ENCODE measurements at places on chromosomes 3 and 15.

DNA sequence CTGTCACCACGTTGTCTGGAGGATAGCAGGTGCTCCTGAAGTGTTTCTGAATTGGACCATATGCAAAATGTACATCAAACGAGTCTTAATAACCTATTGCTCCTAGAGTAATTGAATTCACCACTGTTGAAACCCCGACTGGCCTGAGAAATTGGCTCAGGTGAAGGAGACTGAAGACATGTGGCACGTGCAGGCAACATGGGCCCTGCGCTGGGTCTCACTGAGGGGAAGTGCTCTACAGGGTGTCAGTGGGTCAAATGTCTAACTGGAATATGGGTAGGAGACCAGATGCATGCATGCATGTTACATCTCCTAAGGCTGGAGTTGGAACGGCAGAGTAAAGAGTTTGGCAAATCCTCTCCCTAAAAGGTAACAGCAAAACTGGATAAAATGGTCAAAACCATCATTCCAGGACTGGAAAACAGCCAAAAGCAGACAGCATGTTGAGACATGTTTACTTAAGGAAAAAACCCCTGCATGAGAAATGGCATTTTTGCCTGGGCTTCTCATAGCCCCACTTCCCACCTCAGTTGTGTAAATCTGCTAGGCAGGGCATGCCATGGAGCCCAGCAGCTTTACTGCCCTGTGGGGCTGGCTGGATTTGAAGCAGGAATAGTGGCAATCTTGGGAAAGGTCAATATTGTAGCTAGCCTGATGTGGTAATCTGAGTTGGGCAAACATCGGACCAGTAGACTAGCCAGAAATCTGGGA lies 131.3 kb downstream of the TJP1 start:
- no peak for DNase-seq

DNA sequence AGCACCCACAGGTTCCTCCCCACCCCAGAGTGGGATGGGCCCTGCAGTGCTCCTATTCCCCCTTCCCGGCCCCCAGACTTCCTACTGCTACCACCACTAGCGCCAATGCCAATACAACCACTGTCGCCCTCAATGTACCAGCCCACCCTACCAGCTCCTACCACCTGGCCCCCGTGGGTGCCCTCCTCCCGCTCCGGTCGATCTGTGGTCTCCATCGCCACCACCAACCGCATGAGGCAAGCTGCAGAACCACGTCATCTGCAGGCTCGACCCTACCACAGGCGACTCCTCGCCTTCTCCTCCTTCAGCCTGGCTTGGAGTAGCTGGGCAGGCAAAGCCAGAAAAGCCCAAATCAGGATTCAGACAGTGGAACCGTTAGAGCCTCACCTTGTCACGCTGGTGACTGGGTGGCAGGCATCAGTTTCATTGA lies 179.3 kb downstream of the POTEB3 start:
- no peak for DNase-seq

GRCh38 chr3:197975311-197975710 lies 15.3 kb downstream of the LMLN start:
- DNase-seq = no peak

GRCh38 chr15:28957606-28958498 lies 72.1 kb downstream of the APBA2 start:
- DNase-seq = no peak

DNA sequence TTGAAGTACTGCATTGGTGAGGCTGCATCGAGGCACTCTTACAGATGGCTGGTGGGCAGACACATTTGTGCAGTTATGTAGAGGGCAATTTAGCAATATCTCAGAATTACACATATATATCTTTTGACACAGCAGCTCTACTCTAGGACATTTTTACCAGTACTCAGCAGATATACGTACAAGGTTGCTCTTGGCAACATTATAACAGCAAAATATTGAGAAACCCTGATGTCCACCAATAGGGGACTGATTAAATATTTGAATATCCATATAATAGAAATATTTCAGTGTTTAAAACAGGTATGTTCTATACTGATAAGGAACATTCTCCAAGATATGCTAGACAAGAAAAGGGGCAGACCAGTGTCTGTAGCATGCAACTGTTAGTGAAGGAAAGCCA lies 7.9 kb upstream of the FBXO22 start:
- DNase-seq = no peak

GRCh38 chr3:37097776-37098175 lies 76.6 kb downstream of the LRRFIP2 start:
- no peak for DNase-seq

DNA sequence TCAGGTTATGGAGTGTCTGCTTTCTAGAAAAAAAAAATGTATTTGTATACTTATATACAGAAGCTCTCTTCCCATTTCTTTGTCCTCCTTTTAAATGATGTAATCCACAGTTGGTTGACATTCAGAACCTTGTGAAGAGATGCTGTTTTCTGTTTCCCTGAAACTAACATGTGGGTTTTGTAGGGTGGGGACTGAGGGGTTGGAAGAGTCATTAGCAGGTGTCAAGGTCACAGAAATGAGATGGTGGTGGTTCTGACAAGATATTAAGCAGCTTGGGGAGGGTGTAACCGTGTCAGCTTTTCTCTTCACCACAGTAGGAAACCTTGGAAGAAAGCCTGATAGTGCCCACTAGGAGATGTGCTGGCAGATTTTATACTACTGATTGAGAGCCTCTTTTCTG lies 2.4 kb downstream of the RASA2 start:
- no peak for DNase-seq

- DNase-seq = no peak
Observed at GRCh38 chr15:68524753-68525584, 53.8 kb upstream of the CORO2B start.

DNA sequence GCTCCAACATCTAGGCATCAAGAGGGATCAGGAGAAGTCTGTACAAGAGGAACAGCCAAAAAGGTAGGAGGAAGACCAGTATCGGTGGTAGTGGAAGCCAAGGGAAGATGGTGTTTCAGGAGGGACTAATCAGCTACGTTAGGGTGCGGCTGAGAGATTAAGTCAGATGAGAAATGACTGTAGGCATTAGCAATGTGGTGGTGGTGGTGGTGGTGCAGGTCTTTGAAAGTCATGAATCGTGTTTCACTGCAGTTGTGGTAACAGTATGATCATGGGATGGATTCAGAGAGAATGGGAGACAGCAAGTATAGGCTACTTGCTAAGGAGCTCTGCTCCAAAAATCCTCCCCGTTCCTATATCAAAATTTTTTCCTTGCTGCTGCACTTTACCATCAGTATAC lies 35.5 kb downstream of the ASTE1 start:
- no peak for DNase-seq

DNA sequence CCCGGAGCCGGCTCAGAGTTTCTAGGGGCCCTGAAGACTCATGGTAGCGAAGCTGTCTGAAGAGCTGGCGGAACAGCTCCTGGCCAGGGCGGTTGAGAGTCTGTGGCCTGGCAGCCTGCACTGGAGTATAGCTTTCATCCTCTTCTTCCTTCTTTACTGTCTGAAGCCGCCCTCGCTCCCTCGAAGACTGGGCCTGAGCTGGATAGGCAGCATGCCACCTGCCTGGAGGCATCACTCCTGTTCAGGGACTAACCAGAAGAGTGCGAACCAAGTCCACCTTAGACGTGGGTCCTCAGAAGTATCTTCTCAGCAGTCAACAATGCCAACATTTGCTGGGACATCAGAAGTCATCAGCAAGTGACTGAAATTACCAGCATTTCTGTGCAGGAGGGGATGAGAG lies 22.2 kb downstream of the ZNF445 start:
- DNase-seq = no peak

DNA sequence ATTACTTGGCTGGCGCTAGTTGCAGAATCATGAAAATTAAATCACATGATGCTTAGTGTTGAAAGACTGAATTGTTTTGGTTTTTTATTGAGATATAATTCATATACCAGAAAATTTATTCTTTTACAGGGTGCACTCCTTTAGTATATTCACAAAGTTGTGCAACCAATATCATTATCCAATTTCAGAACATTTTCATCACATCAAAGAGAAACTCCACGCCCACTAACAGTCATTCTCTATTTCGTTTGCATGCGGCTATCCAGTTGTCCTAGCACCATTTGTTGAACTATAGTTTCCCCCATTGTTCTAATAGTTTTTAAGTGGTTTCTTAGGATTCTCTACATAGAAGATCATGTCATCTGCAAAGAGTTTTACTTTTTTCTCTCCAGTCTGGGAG lies 3.7 kb downstream of the EHD4 start:
- DNase-seq = no peak

DNA sequence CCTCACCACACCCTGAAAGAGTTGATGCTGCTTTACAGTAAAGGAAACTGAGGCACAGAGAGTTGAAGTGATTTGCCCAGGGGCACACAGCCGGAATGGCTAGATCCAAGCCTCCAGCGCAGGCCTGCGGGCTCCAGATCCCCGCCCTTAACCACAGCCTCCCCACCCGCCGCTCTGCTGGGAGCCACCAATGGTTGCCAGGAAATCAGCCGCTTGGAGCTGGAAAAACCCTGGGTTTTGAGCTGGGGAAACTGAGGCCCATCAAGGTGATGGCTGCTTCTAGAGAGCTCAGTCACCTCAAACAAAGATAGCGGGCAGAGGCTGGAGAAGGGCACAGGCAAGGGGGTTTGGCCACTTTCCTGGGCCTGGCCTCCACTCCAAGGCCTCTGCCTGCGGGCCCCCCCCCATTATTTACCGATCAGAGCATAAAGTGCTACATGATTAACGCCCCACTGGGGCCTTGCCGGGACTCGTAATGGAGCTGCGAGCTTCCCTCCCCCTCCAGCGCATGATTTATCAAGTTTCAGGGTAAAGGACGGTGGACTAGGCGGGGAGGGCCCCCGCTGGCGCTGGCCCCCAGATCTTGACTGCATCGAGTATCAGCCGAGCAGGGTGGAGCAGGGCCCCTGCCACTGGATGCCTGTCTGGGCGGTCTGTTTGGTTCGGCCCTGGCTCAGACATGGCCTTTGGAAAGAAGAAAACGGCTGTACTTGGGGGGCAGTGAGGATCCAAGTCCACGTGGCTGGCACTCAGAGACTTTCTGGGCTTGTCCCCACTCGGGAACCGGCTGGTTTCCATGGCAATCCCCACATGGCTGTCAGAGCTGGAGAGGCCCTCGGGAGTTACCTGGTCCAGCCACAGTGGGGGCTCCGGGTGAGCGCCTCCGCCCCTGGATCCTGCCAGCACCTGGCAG lies 9.1 kb downstream of the PLXND1 start:
- no peak for DNase-seq

DNA sequence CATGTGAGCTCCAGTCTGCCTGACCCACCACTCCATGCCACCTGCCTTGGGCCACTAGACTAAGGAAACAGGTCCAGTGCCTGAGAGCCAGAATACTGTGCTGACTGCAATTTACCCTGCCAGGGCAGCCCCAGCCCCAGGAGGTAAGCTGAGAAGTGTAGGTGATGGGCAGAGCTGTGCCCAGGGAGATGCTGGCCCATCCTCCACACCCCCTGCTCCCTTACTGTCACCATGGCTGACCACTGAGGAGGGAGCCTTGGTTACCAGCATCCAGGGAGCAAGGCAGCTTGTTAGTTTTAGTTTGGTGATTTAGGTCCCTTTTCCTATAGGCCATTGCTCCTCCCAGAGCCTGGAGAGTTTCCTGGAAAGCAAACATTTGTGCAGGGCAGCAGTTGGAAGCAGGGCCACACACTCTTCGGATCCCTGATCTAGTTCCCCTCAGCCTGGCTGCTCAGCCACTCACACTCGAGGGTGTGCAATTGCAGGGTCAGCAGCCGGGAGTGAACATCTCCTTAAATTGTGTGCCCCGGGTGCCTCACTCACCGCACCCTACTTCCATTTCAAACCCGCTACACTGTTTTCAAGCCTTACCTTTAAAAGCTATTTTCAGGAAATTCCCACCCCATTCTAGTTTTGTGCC lies 2.0 kb downstream of the GALNT15 start:
- peak; percentile 40 for DNase-seq

GRCh38 chr3:103059432-103059831 lies 624.6 kb downstream of the ZPLD1 start:
- DNase-seq = no peak

GRCh38 chr3:52339612-52340011 lies 23.5 kb downstream of the DNAH1 start:
- no peak for DNase-seq

- DNase-seq = no peak
Observed at GRCh38 chr3:173889596-173889995, 492.1 kb downstream of the NLGN1 start.

DNA sequence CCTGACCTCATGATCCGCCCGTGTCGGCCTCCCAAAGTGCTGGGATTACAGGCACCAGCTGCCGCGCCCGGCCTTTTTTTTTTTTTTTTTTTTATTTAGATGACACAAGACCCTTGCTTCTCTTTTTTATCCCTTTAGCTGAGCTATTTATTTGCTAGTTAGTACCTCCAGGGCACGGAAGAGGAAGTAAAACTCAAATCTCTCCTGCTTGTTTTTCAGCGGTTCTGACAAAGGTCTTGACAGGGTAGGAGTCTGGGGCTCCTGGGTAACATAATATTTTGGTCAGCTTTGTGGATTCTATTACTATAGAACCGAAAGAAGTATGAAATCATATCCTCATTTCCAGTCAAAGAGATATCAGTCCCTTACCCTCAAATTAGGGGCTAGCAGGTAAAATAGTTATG lies 44.0 kb upstream of the ETV5 start:
- DNase-seq = no peak

DNA sequence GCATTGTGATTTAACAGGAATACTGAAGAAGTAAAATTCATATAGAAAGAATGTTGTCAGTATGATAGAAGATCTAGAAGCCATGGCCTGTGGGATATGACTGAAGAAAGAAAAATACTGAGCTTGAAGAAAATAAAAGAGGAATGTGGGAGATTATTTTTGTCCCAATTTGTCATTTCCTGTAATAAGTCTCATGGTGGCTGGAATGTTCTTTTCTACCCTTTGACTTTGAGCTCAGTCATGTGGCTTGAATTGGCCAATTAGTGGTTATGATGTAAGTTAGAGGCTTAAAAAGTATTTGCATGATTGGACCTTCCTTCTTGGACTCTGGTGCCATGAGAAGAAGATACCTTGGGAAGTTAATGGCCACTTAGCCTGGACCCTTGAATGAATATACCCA lies 14.1 kb downstream of the APH1B start:
- no peak for DNase-seq

DNA sequence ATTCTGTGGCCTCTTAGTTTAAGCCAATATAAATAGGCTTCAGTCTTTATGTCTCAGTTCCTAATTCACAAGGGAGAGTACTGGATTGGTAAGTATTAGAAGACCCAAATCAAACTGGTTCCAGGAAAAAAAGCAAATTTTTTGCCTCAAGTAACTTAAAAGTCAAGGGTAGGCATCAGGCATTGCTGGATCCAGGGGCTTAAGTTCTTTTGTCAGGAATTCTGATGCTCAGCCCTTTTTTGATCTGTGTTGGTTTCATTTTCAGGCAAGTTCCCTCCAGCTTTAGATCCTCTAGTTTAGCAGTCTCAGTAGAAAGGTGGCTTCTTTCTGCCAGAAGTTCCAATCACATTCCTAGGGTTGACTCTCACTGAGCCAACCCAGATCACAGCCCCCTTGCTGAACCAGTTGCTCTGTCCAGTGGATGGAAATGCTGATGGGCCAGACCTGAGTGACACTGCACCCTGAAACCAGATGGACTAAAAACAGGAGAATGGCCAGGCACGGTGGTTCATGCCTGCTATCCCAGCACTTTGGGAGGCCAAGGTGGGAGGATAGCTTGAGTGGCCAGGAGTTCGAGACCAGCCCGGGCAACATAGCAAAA lies 253.5 kb downstream of the SHQ1 start:
- DNase-seq = no peak
